ENCODE measurements at places on chromosomes 13 and 19.
A peak's percentile ranks its signal among the peaks of the same experiment; 100 is the strongest.

GRCh38 chr13:32650705-32651311 is 64.6 kb downstream of the PDS5B start:
- peak; percentile 60 for DNase-seq

DNA sequence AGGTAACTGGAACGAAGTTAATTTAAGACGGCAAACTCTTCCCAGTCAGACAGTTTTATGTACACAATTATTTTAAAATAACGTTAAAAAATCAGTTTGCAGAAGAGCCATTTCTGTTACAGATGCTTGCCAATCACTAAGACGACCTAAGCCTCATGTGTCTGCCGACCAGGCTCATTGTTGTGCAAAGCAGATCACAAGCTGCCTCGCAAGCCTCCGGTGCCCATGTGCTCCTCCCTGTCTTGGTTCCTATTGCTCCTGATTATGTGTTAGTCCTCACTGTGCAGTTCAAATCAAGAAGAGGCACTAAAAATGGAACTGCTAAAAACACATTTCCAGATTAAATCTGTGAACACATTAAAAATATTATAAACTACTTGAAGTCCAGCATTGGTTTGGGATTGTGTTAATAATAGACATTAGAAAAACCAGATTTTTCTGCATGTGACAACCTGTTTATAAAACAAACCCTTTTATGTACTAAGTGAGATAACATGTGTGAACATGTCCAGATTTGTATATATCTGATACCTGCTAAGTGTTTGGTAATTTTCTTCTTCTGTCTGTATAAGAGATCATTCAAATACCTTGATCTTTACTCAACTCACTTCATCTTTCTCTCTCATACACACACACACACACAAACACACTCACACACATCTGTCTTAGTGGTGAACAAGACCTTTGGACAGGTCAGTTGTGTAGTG is 81.9 kb upstream of the SLC15A1 start:
- DNase-seq = no peak

GRCh38 chr19:28977826-28978225 is 235.1 kb downstream of the UQCRFS1 start:
- DNase-seq = no peak

DNA sequence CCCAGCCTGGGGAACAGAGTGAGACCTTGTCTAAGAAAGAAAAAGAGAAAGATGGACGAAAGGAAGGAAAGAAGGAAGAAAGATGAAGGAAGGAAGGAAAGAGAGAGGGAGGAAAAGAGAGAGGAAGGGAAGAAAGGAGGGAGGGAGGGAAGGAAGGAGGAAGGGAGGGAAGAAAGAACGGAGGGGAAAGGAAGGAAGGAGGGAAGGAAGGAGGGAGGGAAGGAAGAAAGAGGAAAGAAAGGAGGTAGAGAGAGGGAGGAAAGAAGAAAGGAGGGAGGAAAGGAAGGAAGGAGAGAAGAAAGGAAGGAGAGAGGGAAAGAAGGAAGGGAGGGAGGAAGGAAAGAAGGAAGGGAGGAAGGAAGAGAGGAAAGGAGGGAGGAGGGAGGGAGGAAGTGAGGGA is 20.9 kb downstream of the CABP5 start:
- DNase-seq = no peak

DNA sequence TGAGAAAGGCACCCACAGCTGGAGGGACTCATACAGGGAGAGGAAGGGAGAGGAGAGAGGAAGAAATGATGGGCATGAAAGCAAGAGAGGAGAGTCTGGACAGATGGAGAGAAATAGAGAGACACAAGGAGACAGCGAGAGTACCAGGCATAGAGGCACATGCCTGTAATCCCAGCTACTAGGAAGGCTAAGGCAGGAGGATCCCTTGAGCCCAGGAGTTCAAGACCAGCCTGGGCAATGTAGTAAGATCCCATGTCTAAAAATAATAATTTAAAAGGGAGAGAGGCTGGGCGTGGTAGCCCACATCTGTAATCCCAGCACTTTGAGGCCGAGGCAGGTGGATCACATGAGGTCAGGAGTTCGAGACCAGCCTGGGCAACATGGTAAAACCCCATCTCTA is 9.3 kb downstream of the UNC13A start:
- DNase-seq = no peak

DNA sequence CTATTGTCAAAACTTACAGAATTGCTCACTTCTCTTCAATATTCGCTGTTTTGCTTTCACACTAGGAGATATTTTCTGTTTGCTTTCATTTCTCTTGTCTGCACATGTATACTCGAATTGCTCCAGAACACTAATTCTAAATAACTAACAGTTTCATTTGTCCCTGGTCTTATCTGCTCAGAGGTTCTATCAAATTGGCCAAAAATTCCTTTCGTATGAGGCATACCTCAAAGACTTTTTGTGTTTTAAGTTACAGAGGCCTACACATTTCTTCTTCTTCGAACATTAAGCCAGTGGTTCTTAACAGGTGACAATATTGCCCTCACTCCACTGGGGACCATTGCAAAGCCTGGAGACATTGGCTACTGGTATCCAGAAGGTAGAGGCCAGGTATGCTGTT is 1314.6 kb downstream of the EFNB2 start:
- no peak for DNase-seq

DNA sequence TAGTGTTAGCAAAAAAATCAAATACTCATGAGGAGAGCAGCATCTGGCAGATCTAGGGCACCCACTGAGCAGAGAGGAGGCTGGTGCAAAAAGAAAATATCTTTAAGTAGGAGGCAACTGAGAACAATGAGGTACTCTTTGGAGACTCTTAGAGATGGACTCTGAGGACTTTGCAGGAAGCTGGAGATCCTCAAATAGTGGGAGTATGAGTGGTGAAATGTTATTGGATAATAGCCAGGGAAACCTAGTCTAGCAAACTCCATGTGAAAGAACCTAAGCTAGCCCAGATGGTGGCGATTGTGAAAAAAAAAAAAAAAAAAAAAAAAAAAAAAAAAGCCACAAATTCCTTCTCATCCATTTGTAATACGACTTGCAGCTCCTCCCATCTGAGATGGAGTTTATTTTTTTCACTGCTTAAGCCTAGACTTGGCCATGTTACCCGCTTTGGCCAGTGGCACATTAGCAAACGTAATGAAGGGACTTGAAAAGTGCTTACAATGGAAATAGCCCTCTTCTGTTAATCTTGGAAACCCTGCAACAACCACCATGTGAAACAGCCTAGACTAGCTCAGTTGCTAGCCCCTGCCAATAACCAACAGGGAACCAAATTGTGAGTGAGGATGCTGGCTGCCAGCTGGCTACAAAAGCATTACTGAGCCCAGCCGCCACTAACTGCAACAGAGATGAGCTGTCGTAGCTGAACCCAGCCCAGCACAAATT is 476.2 kb downstream of the KLF12 start:
- DNase-seq = no peak

Data from eye (tissue), 1 donor.